ENCODE measurements at places on chromosomes 5 and 9.
A peak's percentile ranks its signal among the peaks of the same experiment; 100 is the strongest.

- no peak for DNase-seq
Measured at GRCh38 chr5:155024015-155024414, 10.5 kb downstream of the KIF4B start.

GRCh38 chr5:174118823-174119467 lies 73.4 kb downstream of the NSG2 start:
- DNase-seq = no peak

- DNase-seq = no peak
Measured at GRCh38 chr5:61410811-61411210, 78.8 kb downstream of the ZSWIM6 start.

GRCh38 chr5:138330813-138331448 lies 673 bp downstream of the CDC25C start:
- DNase-seq = no peak

- no peak for DNase-seq
Measured at GRCh38 chr5:90099099-90099498, 310.5 kb downstream of the CETN3 start.

- peak; percentile 20 for DNase-seq
Measured at GRCh38 chr9:127664678-127665507, 41.9 kb upstream of the CFAP157 start.

- peak; percentile 6 for DNase-seq
Measured at GRCh38 chr5:2848619-2849018, 97.1 kb upstream of the IRX2 start.

GRCh38 chr5:134948911-134949310 lies 18.8 kb upstream of the CATSPER3 start:
- peak; percentile 3 for DNase-seq
